ENCODE measurements at places on chromosomes 5 and 9.

GRCh38 chr9:90307167-90307833 lies 335.3 kb downstream of the DIRAS2 start:
- H3K27ac ChIP-seq, result no peak overlapping the region
- H3K4me1 ChIP-seq, result no peaks in the 10 kb centered on the region
- DNase-seq, result no peak

- no peaks in the 10 kb centered on the region for H3K27me3 ChIP-seq
- H3K27ac ChIP-seq, result no peak overlapping the region
- DNase-seq, result no peak
- no peaks in the 10 kb centered on the region for H3K4me1 ChIP-seq
- H3K36me3 ChIP-seq, result no peaks in the 10 kb centered on the region
Observed at GRCh38 chr5:133337795-133338445, 274.4 kb downstream of the FSTL4 start.

DNA sequence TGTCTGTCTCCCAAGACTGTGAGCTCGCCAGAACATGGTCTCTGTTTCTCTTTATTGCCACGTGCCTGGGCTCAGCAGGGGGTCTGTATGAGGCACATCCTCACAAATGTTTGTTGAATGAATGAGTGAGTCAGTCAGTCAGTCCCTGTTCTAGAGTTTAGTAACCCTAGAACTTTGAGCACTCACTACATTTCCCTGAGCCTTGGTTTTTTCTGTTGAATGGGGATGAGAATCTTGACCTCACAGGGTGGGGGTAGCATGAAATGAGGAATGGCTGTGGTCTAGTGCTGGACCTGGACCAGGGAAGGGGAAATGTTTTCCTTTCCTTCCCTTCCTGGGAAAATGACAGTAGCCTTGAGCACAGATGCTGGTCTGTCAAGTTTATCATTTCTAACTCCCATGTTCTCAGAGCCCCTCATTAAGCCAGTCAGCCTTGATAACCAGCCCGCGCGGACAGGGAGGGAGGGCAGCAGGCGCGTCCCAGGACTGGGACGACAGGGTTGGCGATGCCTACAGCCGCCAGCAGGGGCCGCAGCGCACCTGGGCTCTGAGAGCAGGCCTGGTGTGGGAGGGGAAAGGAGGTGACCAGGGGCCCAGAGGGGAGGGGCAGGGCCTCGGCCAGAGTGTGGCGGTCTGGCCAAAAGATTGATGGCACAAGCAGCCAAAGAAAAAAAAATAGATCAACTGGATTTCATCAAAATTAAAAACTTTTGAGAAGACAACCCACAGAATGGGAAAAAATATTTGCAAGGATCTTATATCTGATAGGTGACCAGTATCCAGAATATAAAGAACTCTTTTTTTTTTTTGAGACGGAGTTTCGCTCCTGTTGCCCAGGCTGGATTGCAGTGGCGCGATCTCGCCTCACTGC lies 24.1 kb upstream of the WNK2 start:
- no peaks in the 10 kb centered on the region for H3K4me1 ChIP-seq
- no peaks in the 10 kb centered on the region for H3K27me3 ChIP-seq
- H3K4me3 ChIP-seq, result no peak overlapping the region

GRCh38 chr5:140295414-140295813 lies 7.5 kb downstream of the PFDN1 start:
- H3K4me1 ChIP-seq, result no peaks in the 10 kb centered on the region
- no peaks in the 10 kb centered on the region for H3K36me3 ChIP-seq
- peak; percentile 70 for DNase-seq

- no peak overlapping the region for H3K4me3 ChIP-seq
- no peak overlapping the region for H3K27ac ChIP-seq
- H3K27me3 ChIP-seq, result no peaks in the 10 kb centered on the region
- peaks cover 3% of the 10 kb centered on the region for H3K36me3 ChIP-seq
- DNase-seq, result no peak
Observed at GRCh38 chr9:93340091-93340490, 111.4 kb upstream of the FAM120A start.

GRCh38 chr5:39517800-39518199 lies 93.0 kb upstream of the DAB2 start:
- no peaks in the 10 kb centered on the region for H3K27me3 ChIP-seq
- no peak for DNase-seq
- no peak overlapping the region for H3K27ac ChIP-seq
- H3K36me3 ChIP-seq, result no peaks in the 10 kb centered on the region

- H3K4me1 ChIP-seq, result no peaks in the 10 kb centered on the region
- H3K4me3 ChIP-seq, result no peak overlapping the region
- peak overlapping the region; percentile 73 for H3K27ac ChIP-seq
- H3K36me3 ChIP-seq, result no peaks in the 10 kb centered on the region
- peak; percentile 24 for DNase-seq
Observed at GRCh38 chr5:115372146-115372545, 75.7 kb upstream of the CCDC112 start.

DNA sequence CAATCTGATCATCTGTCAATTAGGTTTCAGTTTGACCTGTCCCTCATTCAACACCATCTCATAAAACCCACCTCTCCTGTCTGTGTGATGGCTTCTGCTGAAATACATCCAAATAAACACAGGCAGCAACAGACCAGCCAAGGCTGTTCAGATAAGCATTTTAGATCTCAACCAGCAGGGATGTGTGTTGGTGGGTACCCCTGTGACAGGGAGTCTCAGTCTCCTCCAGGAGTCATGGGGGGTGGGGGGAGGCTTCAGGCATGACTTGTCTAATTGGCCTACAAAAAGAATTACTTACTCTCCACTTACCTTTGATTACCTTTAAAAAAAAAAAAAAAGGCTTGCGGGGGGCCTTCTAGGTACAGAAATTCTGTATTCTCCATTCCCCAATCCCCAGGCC lies 65.9 kb downstream of the ROR2 start:
- DNase-seq, result no peak
- no peaks in the 10 kb centered on the region for H3K27me3 ChIP-seq
- H3K27ac ChIP-seq, result no peak overlapping the region
- H3K36me3 ChIP-seq, result no peaks in the 10 kb centered on the region

DNA sequence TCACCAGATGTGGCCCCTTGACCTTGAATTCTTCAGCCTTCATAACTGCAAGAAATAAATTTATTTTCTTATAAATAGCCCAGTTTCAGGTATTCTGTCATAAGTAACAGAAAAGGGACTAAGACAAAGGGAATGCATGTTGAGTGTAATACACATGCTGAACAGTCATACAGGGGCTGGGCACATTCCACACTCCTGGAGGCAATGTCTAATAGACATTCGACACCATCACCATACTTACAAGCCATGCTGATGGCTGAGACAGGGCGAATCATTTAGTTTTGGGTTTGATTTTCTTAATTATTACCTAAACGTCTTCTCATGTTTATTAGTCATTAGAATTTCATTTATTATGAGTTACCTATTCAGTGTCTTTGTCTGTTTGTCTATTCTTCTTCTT lies 68.5 kb downstream of the TENT4A start:
- H3K4me3 ChIP-seq, result no peak overlapping the region
- no peak overlapping the region for H3K27ac ChIP-seq
- no peak for DNase-seq
- no peaks in the 10 kb centered on the region for H3K4me1 ChIP-seq

DNA sequence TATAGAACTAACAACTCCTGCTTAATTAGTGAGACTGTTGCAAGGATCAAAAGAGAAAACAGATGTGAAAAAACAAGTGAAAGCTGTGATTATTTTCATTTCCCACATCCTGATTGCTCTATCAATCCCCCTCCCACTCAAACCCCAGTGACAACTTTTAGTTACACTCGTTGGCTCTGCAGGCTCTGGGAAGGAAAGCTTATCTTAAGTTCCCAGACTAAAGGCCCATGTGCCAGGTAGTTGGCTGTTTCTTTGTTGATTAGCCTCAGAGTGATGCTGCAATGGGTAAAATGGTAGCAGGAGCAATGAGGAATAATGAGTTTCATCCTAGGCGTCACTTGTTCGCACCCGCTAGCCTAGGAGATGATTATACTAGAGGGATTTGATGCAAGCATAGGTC lies 133.3 kb upstream of the IFNE start:
- no peaks in the 10 kb centered on the region for H3K27me3 ChIP-seq
- no peak for DNase-seq
- no peak overlapping the region for H3K27ac ChIP-seq
- H3K36me3 ChIP-seq, result no peaks in the 10 kb centered on the region

- H3K27ac ChIP-seq, result no peak overlapping the region
- H3K36me3 ChIP-seq, result no peaks in the 10 kb centered on the region
- H3K4me3 ChIP-seq, result no peak overlapping the region
- no peaks in the 10 kb centered on the region for H3K27me3 ChIP-seq
- no peak for DNase-seq
- no peaks in the 10 kb centered on the region for H3K4me1 ChIP-seq
Observed at GRCh38 chr5:115655994-115656393, 30.2 kb upstream of the TMED7 start.

DNA sequence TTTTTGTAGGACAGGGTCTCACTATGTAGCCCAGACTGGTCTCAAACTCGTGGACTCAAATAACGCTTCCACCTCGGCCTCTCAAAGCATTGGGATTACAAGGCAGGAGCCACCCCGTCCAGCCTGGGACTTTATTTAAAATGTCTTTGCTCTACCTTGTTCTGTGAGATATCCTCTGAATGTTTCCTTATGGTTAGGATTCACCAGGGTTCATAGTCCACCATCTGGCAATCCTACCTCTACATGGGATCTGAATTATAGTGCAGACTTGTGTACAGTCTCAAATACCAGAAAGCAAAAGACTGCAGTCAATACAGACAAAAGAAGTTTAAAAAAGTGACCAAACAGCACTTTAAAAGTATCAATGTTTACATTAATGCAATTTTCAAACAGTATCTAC lies 10.1 kb downstream of the ISCA1 start:
- no peak overlapping the region for H3K27ac ChIP-seq
- DNase-seq, result no peak
- peaks cover 8% of the 10 kb centered on the region for H3K36me3 ChIP-seq
- no peak overlapping the region for H3K4me3 ChIP-seq

GRCh38 chr9:87515006-87515405 lies 17.3 kb downstream of the DAPK1 start:
- H3K4me1 ChIP-seq, result no peaks in the 10 kb centered on the region
- no peaks in the 10 kb centered on the region for H3K27me3 ChIP-seq
- DNase-seq, result no peak
- no peak overlapping the region for H3K27ac ChIP-seq
- no peak overlapping the region for H3K4me3 ChIP-seq

- no peak overlapping the region for H3K4me3 ChIP-seq
- H3K4me1 ChIP-seq, result no peaks in the 10 kb centered on the region
Observed at GRCh38 chr9:8183618-8184017, 384.0 kb upstream of the DMAC1 start.

- no peak for DNase-seq
- no peak overlapping the region for H3K27ac ChIP-seq
- H3K4me3 ChIP-seq, result no peak overlapping the region
- no peaks in the 10 kb centered on the region for H3K27me3 ChIP-seq
- peaks cover 20% of the 10 kb centered on the region for H3K36me3 ChIP-seq
Observed at GRCh38 chr9:20987521-20987920, 43.9 kb downstream of the HACD4 start.

Data from tibial nerve (tissue), 4 donors.